ENCODE measurements at places on chromosomes 11 and 22.

- DNase-seq = peak; percentile 23
These were observed 196.9 kb downstream of the CSNK2A3 start for GRCh38 chr11:11155962-11156815.

- no peak for DNase-seq
These were observed 1047.7 kb downstream of the BRD1 start for GRCh38 chr22:48779661-48780596.

GRCh38 chr11:107859459-107860239 is 1.1 kb upstream of the SLC35F2 start:
- peak; percentile 53 for DNase-seq

- DNase-seq = no peak
These were observed 1.9 kb downstream of the CD151 start for GRCh38 chr11:834371-835316.

- peak; percentile 76 for DNase-seq
These were observed 32.7 kb upstream of the GLYATL1B start for GRCh38 chr11:59053387-59053786.

DNA sequence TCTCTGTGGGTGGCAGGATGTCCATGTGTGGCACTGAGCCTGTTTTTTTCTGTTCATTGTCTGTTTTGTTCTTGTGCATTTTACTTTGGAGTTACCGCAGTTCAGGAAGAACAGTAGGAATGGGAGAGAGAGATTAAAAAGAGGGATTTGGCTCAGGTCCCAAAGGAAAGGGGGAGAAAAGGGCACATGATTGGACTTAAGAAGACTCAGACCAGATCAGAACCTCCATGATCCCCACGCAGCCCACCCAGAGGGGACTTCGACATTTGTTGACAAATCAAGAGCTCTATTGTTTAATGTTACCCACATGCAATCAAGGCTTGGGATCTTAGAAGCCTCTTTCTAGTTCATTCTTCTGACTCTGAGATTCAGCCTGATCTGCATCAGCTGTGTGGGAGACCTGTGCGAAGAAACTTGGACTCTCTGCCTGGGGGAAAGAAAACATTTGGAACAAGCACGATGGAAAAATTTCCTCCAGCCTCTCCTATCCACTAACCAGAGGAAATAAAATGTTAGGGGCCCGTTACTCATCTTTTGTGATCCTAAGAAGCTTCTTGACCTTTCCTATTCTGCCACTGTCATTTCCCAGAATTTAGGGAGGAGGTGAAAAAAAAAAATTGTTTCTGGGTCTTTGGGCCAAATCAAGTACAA is 119.2 kb downstream of the SPON1 start:
- no peak for DNase-seq

DNA sequence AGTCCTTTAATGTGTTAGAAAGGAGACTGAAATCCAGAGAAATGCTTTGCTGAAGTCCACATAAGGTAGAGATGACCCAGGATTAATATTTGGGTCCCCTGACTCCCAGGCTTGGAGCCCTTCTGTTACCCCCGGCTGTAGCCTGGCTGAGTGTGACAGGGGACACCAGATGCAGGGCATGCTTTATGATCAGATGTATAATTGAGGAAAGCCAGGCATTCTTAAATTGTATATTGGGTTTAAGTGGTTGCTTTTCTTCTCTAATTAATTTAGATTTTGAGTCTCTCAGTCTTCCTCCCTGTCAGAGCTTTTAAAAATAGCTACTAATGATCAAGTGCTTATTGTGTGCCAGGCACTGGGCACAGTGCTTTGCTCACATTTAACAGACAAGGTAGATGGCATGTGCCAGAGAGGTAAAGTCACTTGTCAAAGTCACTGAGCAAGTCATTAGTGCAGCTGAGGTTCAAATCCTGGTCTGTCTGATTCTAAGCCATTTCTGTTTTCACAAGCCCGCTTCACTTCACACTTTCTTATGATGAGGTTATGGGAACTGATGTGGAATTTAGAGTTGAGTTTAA is 7.9 kb downstream of the ZNRF3 start:
- no peak for DNase-seq

GRCh38 chr11:34168642-34169420 is 63.4 kb downstream of the NAT10 start:
- no peak for DNase-seq

- DNase-seq = no peak
These were observed 652.6 kb downstream of the METTL15 start for GRCh38 chr11:28760676-28761390.

DNA sequence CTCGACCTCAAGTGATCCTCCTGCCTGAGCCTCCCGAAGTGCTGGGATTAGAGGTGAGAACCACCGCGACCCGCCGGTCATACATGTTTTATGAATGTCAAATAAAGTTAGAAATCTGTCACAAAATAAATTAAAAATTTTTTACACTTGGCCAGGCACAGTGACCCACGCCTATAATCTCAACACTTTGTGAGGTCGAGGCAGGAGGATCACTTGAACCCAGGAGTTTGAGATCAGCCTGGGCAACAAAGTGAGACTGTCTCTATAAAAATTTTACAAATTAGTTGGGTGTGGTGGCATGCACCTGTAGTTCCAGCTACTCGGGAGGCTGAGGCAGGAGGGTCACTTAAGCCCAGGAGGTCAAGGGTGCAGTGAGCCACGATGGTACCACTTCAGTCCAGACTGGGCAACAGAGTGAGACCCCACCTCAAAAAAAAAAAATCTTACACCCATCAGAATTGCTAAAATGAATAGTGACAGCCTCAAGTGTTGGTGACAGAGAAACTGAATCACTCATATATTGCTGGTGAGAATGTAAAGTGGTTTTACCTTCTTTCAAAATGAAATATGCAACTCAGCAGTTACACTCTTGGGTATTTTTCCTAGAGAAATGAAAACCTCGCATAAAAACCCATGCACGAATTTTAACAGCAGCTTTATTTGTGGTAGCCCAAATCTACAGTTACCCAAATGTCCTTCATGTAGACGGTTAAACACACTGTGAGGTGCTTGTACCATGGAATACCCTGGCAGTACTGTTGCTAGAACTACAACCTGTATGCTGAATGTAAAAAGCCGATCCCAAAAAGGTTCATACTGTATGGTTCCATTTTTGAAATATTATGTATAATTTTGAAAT is 55.4 kb downstream of the MED15 start:
- no peak for DNase-seq

DNA sequence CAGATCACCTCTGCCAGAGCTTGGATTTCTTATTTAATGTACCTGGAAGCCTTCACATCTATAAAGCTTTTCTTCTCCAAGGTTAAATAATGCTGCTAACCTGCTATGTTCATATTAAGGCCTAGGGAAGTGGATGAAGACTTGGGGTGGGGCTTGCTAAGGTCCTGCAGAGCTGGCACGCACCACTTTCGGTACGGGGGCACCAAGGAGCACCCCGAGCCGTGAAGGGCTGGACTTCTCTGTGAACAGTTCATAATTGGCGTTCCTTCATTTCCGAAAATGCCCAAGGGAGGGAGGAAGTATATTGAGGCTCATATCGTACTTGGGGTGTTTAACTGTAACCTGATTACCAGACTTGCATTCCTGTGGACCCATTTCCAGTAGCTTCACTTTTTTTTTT is 59.6 kb downstream of the ST14 start:
- no peak for DNase-seq

GRCh38 chr11:8867035-8867434 is 44.0 kb upstream of the AKIP1 start:
- no peak for DNase-seq

DNA sequence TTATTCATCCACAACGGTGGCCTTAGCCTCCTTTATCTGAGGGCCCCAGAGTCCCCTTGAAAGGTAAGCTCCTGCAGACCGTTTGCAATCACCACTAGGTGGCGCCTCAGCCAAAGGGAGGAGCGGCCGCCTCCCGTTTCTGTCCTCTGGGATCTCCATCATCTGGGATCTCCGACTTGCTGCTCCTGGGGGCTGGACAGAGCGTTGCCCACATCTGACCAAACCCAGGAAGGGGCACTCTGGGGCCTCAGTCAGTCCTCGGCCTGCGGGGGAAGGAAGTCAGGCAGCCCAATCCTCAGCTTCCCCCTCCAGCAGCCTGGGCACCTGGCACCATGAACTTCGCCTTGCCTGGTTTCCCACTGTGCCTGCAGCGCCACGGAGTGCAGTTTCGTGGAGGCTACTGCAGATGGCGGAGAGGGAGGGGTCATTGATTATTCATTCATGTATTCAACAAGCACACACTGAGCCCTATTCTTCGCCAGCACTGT is 23.5 kb downstream of the TP53I11 start:
- DNase-seq = peak; percentile 74

DNA sequence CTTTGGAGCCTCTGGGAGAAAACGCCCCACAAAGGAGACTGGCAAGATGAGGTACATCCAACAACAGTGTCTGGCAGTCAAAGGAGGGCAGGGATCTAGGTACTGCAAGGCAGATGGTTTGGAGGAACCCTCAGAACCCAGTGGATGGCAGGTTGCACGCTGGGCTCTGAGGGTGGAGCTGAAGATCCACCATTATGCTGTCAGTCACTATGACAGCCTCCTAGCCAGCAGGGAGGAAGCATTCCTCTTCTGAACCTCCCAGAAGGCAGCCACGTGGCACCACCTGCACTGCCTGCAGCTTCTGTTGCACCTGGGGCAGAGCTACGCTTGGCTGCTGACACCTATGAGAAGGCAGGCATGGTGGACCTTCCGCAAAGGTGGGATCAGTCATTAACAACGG is 40.2 kb downstream of the HTR3A start:
- DNase-seq = peak; percentile 32

GRCh38 chr22:20131859-20132685 is 468 bp downstream of the ZDHHC8 start:
- DNase-seq = no peak

DNA sequence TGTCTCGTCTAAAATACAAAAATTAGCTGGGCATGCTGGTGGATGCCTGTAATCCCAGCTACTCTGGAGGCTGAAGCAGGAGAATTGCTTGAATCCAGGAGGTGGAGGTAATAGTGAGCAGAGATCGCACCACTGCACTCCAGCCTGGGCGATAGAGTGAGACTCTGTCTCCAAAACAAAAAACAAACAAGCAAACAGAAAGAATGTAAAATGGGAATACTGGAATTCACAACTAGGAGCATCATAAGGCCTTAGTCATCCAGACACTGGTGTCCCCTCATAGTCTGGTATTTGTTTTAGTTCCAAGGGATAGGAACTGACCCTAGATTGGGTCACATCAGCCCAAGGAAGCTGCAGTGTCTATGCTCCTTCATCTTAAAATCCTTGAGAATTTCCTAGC is 520.8 kb downstream of the NELL1 start:
- no peak for DNase-seq

DNA sequence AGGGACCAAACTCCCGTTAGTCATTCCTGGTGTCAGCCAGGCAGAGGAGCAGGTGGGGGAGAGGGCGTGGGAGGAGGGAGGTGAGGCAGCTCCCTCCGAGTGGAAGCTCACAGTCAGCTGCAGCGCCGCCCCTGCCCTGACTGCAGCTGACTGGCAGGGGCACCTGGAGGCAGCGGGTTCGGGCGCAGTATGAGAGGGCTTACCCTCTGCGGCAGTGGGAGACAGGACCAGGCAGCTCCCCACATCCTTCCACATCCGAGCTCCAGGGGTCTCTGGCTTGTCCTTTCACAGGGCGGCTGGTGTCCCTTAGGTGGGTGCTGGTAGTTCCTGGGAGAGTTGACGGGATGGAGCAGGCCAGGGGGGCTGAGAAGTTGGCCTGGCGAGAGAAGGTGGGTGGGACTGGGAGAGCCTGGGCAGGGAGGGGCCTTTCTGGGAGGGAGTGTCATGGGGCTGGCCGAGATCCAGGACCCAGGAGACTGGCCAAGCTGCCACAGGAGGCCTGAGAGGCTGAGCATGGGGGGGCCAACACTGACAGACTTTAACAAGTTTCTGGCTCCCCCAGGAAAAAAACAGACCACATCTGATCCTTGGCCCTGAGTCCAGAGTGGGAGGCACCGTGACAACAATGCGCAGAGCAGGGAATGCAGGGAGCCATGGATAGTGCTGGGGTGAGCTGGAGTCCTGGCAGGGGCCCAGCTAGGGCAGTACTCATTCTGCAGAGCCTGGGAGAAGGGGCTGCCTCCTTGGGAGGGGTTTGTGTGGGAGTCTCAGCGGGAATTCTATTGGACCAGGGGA is 4.9 kb downstream of the ADORA2A start:
- DNase-seq = peak; percentile 72

DNA sequence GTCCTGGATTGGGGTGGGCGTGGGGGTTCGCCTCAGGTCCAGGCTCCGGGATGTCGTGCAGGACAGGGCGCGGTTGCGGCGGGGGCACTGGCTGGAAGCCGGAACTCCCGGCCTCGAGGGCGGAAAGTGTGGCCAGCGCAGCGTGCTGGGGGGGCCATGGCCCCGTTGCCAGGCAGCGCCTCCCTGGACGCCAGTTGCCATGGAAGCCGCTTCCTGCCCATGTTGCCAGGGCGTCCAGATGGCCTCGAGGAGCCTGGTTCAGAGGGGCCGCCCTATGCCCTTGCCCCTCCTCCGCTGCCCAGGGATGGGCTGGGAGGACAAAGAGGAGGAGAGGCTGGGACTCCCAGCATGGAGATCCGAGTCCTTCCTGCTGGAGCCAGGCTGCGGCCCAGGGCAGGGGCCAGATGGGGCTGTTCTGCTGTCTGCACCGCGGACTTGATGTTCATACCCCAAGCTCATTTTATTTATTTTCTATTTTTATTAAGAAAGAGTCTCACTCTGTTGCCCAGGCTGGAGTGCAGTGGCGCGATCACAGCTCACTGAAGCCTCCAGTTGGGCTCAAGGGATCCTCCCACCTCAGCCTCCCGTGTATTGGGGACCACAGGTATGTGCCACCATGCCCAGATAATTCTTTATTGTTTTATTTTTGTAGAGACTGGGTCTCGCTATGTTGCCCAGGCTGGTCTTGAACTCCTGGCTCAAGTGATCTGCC is 4.6 kb upstream of the CCDC188 start:
- DNase-seq = no peak

- no peak for DNase-seq
These were observed 69.2 kb downstream of the BLID start for GRCh38 chr11:122046846-122047245.

DNA sequence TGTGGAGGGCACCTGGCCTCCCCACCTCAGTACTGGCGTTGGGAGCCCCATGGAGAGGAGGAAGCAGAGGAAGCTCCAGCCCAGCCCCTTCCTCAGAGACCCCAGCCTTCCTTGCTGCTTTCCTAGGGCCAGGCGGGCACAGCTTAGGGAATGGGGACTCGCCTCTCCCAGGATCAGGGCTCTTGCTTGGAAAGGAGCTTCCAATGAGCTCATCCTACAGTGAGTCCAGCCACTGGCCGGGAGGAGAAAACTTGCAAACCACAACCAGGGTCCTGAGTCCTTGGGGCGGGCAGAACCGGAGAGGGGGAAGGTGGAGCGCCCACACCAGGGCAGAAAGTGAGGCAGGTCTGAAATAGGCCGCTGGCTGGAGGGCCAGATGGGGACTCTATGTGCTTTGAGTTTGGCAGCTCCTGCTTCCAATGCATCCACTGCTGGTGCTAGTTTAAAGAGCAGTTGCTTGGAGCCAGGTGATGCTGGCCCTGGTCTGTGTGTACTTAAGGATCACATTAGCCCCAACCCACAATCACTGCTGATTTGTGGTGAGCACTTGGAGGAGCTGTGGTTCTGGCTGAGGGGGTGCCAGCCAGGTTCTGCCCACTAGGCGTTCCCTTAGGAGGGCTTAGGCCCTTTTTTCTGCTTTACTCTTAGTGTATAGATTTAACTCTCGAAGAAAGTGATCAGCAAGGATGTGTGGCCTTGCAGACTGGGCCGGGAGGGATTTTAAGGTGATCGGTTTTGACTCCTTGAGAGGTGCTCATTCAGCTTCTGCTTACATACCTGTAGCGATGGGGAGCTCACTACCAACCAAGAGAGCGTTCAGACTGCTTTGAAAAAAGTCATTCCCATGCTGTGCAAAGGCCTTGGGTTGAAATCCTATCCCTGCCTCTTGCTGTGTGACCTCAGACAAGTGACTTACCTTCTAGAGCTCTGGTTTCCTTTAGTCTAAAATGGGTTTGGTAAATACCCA is 81.9 kb downstream of the TP53I11 start:
- DNase-seq = no peak

- no peak for DNase-seq
These were observed 24.0 kb upstream of the COMT start for GRCh38 chr22:19917389-19918138.

All from OCI-LY7 (cell line).